Upper lobe of right lung (tissue), 1 donor: ENCODE measurements at places on chromosomes 7 and 10.

- no peak for DNase-seq
Measured at GRCh38 chr10:24467605-24468004, 256.1 kb downstream of the ARHGAP21 start.

GRCh38 chr10:6803427-6803783, 223.3 kb upstream of the PRKCQ start:
- no peak for DNase-seq

DNA sequence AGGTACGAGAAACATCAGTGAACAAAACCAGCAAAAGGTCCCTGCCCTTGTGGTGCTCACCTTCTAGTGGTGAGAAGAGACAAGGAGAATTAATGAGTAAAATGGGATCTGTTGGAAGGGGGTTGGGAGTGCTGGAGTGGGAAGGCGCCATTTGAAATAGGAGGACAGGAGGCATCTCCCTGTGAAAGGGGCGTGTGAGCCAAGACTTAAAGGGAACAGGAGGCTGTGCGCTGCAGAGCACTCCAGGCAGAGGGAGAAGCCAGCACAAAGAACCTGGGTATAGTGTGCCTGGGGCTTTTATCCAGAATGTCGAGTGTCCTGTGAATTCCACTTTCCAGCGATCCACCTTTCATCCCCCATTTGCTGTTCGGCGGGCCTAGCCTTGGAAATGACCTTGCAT, 497.9 kb upstream of the GALNT17 start:
- no peak for DNase-seq

- no peak for DNase-seq
Measured at GRCh38 chr10:25978771-25979170, 44.7 kb downstream of the MYO3A start.

- no peak for DNase-seq
Measured at GRCh38 chr7:135372222-135372621, 137.7 kb downstream of the CNOT4 start.

DNA sequence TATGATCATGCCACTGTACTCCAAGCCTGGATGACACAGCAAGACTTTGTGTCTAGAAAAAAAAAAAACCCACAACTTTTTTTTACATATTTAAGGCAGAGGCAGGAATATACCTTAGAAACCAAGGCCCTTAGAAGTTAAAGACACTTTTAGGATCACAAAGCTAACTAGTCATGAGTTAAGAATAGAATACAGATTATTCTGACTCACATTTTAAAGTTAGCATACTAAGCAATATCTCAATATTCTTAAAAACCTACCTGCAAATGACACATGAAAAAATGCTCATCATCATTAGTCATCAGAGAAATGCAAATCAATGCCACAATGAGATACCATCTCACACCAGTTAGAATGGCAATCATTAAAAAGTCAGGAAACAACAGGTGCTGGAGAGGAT, 177.7 kb downstream of the CHCHD3 start:
- DNase-seq, result no peak

DNA sequence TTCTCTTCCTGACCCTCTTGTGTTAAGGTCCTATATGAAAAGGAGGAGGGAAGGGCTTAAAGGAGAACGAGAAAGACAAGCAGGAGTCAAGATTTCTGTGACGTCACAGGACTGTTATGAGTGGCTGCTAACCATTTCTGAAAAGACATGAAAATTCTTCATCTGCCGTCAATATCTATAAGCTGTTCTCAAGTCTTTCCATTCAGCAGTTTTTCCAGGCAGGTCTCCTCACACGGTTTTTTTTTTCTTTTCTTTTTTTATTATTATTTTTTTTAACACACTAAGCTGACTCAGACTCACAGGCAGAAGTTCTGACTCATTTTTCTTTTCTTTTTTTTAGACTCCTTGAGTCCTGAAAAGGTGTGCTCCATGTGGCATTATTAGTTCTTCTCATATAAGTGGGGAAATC, 72.0 kb downstream of the DGKI start:
- no peak for DNase-seq

- DNase-seq, result no peak
Measured at GRCh38 chr10:17412323-17412722, 42.1 kb downstream of the ST8SIA6 start.

DNA sequence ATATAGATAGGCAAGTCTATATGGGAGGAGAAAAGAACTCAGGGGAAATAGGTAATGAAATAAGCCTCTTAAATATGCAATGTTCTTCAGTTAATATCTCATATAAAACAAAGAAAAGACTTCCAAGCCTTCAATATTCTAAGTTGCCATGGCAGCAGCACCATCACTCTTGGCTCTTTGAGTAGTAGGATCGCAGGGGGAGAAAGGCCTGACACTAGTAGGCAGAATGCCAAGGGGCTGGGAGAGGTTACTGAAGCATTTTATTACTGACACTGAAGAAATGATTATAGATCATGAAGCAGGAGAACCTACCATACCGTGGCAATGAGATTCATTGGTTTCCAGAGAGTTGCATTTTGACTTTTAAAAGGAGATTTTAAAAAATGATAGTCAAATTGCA, 193.9 kb downstream of the NXPH1 start:
- DNase-seq, result no peak

DNA sequence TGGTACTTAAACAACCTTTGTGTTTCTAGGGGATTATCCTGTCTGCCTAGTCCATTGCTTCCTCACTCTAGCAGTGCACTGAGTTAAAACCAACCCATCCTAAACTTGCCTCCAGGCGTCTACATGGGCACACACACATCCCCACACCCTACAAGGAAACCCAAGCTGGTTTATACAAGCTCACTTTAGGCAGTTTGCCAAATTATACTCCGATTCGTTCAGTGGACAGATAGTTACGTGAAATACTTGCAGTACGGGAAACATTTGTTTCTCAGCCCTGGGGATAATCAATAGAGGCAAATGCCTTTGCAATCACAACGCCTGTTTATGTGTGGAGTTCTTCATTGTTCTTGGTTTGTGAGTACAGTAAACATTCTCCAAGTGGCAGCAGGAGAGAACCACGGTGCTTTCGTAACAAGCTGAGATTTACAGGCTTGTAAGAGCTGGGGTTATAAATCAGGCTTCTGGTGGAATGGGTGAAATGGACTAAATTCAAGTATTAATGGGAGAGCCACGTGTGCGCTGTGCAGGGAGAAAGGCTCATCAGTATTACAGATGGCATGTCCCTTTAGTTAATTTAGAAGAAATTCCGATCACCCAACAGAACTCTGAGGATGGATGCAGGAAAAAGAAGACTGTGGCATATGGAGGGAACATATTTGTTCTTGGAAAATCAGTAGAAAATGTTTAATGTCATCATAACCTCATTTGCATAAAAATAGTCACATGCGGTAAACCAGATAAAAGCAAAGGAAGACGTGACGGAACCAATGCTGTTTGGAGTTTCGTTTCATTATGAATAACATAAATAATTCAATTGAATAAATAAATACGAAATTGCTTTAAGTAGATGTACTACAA, 217.1 kb downstream of the GALNT17 start:
- no peak for DNase-seq

GRCh38 chr7:44967571-44968446, 11.0 kb downstream of the MYO1G start:
- DNase-seq, result peak; percentile 62

DNA sequence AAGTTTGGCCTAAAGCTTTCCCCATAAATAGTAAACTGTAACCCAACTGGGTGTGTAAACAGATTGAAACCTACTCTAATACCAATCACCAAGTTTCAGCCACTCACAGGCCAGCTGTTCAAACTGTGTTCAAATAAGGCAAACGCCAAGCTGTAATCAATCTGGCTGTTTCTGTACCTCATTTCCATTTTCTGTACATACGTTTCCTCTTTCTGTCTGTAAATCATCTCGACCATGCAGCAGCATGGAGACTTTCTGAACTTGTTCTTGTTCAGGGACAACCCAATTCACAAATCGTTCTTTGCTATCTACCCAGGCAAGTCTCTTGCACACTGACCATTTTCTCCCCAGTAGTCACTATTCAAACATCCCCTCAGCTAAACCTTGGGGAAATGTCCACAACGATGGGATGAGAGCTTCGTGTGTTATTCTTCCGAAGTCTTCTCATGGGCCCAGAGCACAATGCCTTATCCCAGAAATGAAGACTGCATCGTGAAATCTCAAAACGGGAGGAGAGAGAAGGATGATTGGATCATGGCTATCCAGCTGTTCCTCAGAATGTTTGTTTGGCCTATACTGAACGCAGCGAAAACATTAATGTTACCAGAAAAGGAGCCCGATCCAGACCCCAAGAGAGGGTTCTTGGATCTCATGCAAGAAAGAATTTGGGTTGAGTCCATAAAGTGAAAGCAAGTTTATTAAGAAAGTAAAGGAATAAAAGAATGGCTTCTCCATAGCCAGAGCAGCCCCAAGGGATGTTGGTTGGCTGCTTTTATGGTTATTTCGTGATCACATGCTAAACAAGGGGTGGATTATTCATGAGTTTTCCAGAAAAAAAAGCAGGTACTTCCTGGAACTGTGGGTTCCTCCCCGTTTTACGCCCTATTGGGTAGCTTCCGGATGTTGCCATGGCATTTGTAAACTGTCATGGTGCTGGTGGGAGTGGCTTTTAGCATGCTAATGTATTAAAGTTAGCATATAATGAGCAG, 86.2 kb downstream of the SLC16A9 start:
- no peak for DNase-seq

- DNase-seq, result no peak
Measured at GRCh38 chr7:7779888-7780287, 61.5 kb upstream of the RPA3 start.

GRCh38 chr10:58335306-58336005, 650 bp downstream of the UBE2D1 start:
- DNase-seq, result peak; percentile 77

DNA sequence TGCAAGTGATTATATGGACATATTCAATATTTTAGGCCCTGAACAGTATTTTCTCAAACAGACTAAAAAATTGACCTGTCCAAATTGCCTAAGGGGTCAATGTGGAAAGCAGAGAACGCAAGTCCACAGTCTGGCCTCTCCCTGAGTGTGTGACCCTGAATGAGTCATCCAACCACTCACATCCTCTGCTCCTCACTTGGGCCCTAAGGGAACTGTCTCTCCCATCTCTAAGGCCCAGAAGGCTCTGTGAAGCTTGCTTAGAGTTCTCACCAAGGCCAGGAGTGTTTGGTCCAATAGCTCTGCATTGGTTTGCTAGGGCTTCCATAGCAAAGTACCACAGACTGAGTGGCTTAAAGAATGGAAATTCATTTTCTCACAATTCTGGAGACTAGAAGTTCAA, 155.1 kb downstream of the LSM5 start:
- DNase-seq, result no peak

DNA sequence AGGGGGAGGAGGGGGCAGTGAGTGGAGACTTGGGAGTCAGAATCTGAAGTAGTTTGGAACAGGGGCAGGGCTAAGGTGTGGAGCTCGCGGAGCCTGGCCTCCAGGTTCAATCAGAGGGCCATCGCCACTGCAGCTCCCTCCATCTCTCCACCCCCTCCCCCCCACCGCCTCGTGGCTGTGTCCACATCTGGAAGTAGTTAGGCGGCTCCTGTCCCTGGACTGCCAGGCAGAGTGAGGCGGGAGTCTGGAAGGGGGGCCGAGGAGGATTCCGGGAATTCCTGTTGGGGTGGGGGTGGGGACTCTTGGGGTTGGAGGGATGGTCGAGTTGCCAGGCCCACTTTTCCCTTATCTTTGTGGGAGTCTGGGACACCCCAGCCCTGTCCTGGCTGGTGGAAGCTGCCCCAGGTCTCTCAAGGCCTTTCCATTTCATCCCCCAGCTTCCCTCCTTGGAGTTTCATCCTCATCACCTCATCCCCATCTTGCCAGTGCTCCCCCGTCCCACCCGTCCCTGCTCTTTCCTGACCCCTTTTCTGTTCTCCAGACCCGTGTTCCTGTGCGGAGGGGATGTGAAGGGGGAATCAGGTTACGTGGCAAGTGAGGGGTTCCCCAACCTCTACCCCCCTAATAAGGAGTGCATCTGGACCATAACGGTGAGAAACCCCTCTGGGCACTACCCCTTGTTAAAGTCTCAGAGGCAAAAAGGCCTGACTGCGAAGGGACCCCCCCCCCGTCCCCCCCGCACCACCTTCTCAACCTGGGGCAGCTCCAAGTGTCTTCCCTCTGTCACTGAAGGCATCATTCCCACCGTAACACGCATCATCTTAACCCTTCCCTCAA, 944 bp downstream of the PCOLCE start:
- DNase-seq, result peak; percentile 79

DNA sequence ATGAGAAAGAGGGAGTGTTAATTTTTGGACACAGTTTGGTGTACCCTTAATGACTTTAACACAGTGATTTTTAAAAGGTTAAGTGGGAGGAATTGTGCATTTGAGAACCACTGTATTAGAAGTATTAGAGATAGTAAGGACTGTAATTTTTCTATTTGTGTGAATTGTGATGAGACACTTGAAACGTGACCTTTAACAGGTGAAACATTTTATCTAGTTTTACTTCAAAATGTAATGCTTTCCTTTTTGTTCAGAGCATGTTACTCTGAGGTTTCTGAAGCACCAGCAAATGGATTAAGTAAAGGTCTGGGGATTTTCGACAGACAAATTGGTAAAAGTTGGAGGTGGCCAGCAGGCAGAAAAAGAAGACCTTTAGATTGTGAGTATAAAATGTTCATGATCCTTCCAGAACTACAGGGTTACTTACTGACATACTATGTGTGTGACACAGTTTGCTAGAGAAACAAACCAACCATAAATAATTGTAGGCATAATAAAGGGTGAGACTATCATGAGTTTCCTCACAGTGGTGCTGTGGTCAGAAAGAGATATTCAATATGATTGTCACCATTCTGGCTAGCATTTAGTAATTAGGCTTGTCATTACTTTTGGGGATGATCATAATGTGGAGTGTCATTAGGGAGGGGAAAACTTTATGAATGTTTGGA, 26.1 kb downstream of the LCOR start:
- DNase-seq, result no peak

DNA sequence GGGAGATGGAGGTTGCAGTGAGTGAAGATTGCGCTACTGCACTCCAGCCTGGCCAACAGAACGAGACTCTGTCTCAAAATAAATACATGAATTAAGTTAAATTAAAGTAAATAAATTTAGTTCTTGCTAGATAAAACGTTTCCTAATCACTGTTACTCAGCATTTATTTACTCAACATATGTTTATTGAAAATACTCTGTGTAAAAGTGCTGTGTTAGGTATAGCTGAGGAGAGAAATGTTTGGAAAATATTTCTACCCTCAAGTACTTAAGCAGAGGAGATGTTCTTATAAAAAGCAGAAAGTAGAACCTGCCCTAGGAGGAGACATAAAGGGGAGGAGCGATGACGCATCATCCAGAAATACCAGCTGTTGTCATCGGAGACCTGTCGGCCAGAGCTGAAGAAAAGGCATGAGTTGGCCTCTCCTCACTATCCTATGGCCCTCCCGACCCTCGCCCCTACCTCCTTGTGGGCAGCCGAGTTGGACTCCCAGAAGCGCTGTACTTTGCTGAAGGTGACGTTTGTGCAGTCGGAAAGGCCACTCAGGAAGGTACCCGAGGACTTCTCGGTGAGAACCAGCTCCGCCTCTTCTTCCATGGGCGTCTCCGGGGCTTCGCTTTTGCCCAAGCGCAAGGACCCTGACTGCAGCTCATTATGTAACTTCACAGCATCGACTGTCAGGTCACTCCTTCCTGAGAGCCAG, 1.1 kb downstream of the RRP12 start:
- DNase-seq, result no peak

DNA sequence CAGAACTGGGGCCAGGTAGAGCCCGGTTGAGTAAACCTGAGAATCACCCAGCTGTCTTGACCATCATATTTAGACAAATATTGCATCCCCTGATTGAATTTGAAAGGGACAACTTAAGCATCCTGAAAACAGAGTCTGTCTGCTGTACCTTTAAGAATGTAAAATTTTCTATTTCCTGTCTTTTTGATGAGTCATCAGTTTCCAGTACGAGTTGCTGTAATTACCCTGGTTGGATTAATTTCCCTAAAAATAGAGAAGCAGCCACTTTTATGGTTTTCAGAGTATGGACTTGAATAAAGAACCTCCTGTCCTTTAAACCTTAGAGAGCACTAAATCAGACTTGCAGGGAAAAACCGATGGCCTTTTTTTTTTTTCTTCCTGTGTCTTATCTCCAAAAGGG, 164.6 kb upstream of the SH2B2 start:
- no peak for DNase-seq
